ENCODE measurements at places on chromosomes 6 and 20.

GRCh38 chr20:57435105-57435497 is 43.9 kb downstream of the RBM38 start:
- DNase-seq, result no peak

DNA sequence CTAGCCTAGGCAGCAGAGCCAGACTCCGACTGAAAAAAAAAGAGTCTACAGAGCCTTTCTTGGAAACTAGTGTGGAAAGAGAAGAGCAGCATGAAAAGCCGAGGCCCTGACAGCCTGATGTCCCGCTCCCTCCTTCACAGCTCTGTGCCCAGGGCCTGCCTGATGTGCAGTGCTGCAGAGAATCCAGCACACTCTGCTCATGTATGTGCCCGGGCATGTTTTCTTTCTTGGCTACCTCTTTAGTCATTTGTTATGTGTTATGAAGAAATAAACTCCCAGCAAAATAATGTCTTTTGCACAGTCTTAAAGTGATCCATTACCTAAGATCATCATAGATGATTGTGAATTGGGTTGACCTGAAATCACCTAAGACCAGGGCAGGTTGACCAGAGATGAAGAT is 78.1 kb upstream of the EZR start:
- no peak for DNase-seq

DNA sequence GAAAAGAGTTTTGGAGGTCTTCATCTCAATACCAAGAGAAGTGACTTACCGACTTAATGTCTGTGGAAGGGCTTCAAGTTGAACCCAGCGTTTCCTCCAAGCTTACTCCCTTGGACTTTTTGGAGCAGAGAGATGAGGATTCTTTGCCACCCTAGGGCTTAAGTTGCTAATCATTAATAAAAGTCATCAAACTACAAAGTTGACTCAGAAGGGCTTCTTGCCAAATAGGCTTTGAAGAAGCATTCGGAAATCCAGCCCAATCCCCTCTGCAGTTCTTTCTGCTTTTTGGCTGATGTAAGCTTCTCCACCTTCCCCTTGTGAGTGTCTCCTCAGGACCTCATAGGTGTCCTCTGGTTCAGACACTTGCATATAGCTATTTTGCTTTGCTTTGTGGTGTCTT is at the start of gene SLC17A3:
TSS of gene SLC17A3 (minus strand) at position 126 of the 400 bp plus-strand sequence. CDS start 5,856 bp downstream, outside the sequence.
- no peak for DNase-seq

GRCh38 chr6:170091639-170092579 is 199.0 kb downstream of the DLL1 start:
- DNase-seq, result no peak

DNA sequence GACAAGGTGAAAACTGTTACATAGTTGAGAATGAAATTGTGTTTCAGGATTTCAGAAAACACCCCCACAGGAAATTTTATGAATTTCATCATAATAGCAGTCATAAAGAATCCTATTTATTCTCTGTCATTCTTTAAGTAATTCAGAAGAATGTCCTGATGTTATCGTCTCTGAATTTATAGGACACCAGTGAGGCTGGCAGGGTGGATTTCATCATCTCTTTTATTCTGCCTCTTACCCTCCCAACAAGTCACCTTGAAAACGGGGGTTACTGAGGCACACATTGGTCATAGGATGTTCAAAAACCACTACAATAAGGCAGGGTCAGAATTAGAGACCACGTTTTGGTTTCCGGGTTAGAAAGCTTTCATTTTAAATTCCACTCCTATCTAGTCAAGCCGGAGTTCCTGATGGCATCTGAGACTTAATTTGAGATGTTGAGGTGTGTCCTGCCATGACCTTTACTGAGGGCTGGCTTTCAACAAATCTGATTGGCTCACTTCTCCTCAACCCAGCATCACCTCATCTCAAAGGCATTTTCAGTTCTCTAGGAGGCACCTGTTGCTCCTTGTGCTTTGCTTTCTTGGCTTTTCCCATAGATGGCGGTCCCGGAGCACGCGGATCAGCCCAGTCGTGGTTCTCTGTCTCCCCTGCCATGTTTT is 230.6 kb upstream of the SUPT3H start:
- no peak for DNase-seq

GRCh38 chr6:105346052-105346451 is 56.8 kb downstream of the PREP start:
- DNase-seq, result no peak

- DNase-seq, result no peak
Observed at GRCh38 chr20:39600156-39600555, 638.0 kb downstream of the DHX35 start.

- no peak for DNase-seq
Observed at GRCh38 chr6:145178391-145178790, 556.9 kb downstream of the EPM2A start.

GRCh38 chr6:52160472-52161104 is 25.6 kb upstream of the IL17A start:
- no peak for DNase-seq

GRCh38 chr6:157188213-157188612 is 135.1 kb downstream of the TMEM242 start:
- DNase-seq, result no peak

DNA sequence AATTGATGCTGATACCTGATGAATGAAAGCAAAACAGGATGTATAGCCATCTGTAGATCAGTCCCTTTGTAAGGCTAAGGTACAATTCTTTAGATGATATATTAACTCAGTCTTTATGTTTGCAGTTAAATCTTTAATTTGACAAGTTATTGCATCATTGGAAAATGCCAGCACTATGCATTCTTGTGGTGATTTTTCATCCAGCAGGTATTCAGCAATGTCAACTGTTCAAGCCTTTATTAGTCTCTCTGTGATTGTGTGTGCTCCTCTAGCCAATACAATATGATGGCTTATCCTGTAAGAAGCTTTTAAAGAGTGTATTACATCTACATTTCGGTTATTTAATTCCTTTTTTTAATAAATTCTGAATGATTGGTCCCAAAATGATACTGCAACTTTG is 34.3 kb downstream of the HLA-DMB start:
- no peak for DNase-seq

- no peak for DNase-seq
Observed at GRCh38 chr6:146071781-146072180, 42.9 kb downstream of the GRM1 start.

GRCh38 chr20:32474009-32474716 is 111.0 kb downstream of the NOL4L start:
- no peak for DNase-seq

DNA sequence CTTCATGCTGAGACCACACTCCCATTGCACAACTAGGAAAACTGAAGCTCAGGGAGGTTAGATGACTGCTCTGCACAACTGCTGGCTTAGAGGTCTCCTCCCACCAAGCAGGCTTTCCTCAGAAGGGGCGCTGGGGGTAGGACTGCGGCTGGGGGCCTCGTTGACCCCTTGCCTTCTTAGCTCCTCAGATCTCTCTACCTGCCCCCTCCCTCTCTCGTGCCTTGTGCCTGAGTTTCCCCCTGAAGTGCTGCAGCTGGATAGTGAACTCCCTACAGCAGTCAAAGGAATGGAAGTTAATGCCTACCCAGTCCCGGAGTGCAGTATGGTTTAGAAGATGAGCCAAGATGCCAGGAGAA is 149.8 kb downstream of the GRM4 start:
- no peak for DNase-seq

- no peak for DNase-seq
Observed at GRCh38 chr20:38172408-38172807, 7.3 kb upstream of the TGM2 start.

DNA sequence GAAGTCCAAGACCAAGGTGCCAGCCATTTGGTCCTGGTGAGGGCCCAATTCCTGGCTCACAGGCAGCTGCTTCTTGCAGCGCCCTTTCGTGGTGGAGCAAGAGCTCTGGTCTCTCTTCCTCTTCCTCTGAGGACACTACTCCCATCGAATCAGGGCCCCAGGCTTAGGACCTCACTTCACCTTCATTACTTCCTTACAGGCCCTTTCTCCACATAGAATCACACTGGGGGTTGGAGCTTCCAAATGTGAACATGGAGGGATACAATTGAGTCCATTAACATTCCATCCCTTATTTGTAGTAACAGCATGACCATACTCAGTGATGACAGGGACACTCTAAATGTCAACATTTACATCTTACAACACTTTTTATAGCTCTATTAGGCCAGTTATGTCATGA is 2.3 kb downstream of the RAMACL start:
- DNase-seq, result no peak

DNA sequence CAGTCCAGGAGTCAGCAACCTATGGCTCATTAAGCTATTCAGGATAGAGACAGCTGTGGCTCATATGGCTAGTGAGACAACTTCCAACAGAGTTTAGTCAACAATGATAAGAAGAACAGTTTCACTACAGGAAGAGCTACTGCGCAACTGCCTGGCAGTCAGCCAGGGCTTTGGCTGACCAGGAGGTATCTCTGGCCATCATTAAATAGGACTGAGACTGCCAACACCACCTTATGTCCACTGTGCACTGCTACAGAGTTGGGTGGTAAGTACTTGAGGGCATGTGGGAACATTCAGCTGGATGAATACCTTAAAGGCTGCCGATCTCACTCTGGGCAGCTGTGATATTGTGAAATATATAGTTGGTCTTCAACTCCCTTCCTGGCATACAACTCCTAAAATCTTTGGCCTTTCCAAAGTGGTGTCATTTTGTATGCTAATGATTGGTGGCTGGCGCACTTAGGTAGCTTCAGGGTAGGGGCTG is 52.2 kb upstream of the FAM83C start:
- peak; percentile 71 for DNase-seq

GRCh38 chr20:7180256-7181045 is 413.0 kb downstream of the BMP2 start:
- no peak for DNase-seq

DNA sequence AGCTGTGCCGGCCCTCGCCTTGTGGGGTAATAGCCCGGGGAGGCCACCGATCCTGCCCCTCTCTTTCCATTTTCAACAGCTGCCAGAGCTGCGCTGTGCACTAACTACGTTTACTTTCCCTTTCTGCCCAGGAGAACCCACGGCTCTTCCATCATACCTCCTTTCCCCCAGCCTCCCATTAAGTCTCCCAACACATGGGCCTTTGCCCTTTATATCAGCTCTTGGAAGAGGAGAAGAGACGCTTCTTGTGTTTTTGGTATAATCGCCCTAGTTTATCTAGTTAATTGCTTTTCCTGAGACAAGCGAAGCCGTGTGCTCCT is 637 bp downstream of the UBR2 start:
- DNase-seq, result no peak

- DNase-seq, result no peak
Observed at GRCh38 chr6:120675886-120676285, 658.4 kb downstream of the TBC1D32 start.

DNA sequence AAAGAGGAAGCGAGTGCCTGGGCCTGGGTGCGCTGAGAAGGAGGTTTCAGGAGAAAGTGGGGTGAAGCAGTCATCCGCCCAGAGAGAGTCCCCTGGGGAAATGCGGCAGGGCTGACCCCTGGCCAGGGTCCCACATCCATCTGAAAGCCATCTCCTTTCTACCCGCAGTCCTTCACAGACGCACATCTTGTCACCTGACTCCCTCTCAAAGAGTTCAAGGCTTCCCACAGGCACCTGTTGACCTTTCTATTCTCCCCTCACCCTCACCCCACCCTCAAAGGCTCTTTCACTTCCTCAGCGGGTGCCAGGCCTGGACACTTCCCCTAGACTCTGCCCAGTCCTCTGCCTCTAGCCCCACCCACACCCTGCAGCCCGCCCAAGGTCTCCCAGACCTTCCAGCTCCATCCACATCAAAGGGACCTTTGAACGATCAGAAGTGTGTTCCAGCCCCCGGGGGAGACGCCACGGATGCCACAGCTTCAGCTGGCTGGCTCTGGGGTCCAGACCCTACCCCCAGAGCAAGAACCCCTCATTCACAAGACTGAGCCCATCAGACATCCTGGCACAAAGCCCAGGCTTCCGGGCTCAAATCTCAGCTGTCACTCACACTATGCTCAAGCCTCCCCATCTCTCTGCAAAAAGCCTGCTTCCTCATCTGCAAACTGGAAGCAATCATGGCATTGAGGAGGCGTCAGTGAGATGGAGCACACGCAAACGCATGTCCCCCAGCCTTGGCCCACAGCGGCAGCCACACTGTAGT is 2.1 kb downstream of the CTSZ start:
- no peak for DNase-seq

GRCh38 chr20:1371830-1372539 is 20.9 kb downstream of the FKBP1A start:
- no peak for DNase-seq

GRCh38 chr6:90708206-90708737 is 121.4 kb upstream of the MAP3K7 start:
- DNase-seq, result no peak

DNA sequence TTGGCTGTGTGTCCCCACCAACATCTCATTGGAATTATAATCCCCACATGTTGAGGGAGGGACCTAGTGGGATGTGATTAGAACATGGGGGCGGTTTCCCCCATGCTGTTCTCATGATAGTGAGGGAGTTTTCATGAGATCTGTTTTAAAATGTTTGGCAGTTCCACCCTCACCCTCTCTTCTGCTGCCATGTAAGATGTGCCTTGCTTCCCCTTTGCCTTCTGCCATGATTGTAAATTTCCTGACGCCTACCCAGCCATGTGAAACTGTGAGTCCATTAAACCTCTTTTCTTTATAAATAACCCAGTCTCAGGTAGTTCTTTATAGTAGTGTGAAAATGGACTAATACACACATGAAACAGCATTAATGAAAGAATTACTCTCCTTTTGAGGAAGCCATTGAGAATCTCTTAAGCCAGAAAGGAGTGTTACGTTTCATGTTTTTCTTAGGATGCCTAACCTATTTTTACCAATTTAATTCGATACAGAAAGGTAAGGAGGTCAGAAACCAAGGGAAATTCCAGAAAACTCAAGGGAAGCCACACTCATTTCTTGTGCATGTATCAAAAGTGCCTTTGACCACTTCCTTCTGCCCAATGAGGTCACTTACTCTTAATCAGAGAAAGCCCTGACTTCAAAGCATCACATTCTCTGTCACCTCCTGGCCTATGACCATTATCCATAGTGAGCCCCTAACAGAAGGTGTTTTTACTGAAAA is 24.7 kb upstream of the HINT3 start:
- DNase-seq, result no peak

DNA sequence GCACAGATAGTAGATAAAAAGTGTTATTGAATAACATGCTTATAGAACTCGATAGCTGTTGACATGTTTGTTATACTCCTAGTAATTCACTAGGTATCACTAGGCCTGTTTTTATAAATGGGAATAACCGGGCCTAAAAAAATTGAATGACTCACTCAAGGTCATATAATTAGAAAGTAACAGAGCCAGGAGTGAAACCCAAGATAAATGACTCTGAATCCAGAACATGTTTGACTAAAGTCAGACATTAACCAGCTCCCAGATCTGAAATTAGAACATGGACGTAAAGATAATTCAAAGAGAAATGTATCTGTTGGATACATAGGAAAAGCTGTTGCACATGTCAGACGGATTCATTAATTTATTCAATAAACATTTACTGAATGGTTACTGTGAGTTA is 26.9 kb downstream of the RGS17 start:
- DNase-seq, result no peak

- DNase-seq, result no peak
Observed at GRCh38 chr20:32251470-32251869, 26.0 kb upstream of the KIF3B start.

DNA sequence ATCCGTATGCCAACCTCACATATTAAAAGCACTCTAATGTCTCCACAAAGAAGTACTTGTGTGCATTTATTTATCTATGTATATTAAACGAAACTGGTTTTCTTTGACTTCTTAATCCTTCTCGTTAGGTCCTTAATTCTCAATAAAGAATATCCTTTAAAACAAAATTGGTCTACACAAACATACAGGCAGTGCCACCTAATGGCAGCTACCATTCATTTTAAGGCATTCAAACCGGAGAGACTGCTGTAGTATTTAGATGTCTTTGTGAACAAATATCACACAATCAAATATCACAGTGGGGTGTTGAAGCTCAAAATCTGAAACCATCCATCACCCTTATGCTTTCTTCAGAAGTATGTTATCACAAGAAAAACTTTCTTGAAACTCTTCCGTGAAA is 96.6 kb upstream of the IRAK1BP1 start:
- DNase-seq, result no peak
